ENCODE measurements at places on chromosomes 12 and 14.

DNA sequence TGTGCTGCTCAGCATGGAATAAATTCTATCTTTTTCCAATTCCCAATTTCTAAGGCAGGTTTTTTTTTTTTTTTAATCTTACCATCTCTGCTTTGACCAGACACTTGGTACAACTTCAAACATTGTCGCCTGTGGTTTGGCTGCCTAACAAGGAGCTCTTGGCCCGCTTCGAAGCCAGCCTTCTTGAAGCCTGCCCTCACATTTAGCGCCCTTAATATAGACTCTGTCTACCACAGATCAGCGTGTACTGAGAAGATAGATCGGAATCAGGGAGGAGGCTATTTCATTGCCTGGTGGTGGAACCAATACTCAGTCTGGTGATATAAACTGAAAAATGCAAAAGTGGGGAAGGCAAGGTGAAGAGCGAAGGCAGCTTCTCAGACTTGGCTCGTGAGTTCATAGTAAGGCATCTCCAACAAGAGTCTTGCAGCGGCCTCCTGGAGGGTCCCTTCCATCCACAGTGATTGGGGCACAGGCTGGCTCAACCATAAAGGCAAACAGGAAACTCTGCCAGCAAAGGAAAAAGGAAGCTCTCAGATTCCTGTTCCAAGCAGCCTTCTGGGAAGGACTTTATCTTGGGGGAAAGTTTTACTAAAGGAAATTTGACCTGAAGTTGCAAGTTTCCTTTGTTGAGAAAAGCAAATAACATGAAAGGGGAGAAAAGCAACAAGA, 103.2 kb upstream of the BCL2L14 start:
- DNase-seq = no peak

DNA sequence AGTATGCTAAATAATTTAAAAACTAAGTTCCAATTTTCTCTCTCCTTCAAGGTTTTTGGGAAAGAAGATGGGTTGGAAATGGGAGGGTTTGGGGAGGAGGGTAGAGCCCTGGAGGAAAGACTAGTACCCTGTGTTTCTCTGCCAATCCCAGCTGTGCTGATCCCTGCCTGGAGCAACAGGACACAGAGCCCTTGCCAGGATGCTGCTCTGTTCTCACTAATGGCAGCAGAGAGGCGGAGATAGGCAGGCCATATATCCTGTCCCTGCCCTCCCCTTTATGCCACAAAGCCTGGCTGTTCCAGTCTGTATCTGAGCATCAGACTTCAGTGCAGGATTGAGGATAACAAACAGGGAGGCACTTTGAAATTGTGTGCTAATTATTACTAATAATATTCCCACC, 99.0 kb downstream of the C12orf75 start:
- DNase-seq = no peak

DNA sequence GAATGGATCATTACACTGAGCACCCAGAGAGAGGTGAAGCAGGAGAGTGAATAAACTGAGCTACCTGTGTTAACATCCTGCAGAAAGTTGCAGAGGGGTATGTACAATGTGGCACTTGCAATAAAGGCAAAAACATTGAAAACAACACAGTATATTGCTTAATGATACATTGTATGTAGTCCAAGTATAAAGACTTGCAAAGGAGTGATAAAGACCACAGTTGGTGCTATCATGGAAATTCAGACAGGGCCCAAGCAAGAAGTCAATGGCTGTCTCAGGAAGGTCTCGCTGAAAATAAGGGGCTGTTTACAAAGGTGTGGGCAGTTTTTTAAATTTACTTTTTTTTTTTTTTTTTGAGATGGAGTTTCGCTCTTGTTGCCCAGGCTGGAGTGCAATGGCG, 10.0 kb downstream of the TMEM120B start:
- no peak for DNase-seq

GRCh38 chr12:112169161-112169872, 44.0 kb downstream of the TRAFD1 start:
- no peak for DNase-seq

GRCh38 chr14:94481468-94482131, 5.6 kb upstream of the SERPINA9 start:
- no peak for DNase-seq

- no peak for DNase-seq
These were observed 143.4 kb upstream of the ARHGAP5 start for GRCh38 chr14:31933716-31934115.

DNA sequence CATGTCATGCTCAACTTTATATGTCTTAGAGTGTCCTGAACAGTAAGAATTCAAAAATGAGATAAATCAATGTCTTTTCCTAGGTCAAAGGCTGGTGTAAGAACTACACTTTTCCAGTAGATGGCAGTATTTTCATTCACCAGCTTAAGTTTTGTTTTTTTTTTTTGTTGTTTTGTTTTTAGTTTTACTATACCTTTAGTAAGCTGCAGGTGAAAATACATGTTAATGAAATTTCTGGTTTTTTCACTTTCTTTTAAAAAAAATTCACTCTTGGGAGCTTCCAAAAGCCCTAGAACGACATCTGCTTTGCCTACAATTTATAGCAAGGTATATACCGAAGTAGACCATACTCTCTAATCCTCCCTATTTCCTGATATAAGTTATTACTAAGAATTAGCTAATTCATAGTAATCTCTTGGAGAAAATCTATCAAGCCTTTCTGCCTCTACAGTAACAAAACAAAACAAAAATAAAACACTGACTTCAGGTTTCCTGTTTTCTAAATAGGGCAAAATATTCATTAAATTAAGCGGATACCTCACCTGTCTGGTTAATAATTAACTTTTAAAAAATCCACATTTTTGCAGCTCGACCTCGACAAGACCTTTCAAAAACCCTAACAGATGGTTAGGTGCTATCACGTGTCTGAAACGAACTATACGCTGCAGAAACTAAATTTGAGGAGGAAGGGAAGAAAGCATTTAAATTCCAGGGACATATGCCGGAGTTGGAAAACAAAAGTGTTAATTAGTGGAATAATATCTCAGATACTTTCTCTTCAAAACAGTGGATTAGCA, 2.7 kb upstream of the SAMD4A start:
- no peak for DNase-seq

- DNase-seq = no peak
These were observed 42.0 kb downstream of the SH2B3 start for GRCh38 chr12:111447571-111448265.

- no peak for DNase-seq
These were observed 850 bp upstream of the ZNF385A start for GRCh38 chr12:54385251-54385914.

DNA sequence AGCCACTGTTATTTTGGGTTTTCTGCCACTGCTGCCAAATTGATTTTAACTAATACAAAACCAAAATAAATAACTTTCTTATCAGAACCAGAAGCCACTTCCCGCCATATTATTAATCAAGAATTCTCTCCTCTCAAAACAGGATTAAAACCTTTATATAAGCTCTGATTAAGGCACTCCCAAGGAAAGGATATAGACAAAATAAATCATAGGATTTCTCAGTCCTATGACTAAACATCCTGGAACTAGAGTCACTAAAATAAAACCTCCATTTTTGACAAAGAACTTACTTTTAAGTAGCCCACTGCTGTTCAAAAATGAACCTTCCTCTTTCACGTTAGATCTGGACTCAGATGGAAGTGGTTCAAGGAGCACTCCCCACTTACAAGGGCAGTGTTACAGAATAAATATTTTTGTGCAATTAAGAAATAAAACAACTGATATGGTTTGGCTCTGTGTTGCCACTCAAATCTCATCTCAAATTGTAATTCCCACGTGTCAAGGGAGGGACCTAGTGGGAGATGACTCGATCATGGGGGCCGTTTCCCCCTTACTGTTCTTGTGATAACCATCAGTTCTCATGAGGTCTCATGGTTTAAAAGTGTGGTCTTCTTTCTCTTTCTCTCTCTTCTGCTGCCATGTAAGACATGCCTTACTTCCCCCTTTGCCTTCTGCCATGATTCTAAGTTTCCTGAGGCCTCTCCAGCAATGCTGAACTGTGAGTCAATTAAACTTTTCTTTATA, 26.4 kb downstream of the GXYLT1 start:
- DNase-seq = no peak

- no peak for DNase-seq
These were observed 53.8 kb upstream of the GSC start for GRCh38 chr14:94823556-94824341.

DNA sequence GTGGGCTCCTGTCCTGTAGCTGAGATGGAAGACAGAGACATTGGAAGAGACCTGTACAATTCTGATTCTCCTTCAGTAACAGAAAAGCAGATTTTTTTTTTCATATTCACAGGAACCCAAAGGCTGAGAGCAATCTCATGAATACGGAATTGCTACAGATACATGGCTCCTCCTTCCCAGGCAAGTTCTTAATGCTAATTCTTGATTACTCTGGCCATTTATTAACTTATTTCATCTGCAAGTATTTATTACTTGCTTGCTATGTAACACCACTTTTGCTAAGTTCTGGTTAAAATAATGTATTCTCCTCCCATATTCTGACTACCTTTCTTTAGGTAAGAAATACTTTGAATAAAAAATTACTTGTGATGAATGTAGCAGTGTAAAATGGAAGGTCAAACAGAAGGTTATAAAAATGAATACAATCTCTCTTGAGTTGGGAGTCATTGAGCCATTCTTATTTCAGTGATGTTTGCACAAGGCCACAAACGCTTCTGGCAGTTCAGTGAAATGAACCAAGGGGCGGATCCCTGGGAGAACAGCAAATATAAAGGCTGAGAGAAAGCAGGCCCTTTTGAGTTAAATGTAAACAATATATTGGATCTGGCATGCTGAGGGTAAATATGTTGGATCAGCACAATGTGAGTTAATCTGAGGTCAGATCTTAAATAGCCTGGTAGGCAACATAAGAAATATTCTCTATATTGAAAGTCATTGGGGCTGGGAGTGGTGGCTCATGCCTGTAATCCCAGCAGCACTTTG, 37.6 kb downstream of the MUCL1 start:
- DNase-seq = no peak

DNA sequence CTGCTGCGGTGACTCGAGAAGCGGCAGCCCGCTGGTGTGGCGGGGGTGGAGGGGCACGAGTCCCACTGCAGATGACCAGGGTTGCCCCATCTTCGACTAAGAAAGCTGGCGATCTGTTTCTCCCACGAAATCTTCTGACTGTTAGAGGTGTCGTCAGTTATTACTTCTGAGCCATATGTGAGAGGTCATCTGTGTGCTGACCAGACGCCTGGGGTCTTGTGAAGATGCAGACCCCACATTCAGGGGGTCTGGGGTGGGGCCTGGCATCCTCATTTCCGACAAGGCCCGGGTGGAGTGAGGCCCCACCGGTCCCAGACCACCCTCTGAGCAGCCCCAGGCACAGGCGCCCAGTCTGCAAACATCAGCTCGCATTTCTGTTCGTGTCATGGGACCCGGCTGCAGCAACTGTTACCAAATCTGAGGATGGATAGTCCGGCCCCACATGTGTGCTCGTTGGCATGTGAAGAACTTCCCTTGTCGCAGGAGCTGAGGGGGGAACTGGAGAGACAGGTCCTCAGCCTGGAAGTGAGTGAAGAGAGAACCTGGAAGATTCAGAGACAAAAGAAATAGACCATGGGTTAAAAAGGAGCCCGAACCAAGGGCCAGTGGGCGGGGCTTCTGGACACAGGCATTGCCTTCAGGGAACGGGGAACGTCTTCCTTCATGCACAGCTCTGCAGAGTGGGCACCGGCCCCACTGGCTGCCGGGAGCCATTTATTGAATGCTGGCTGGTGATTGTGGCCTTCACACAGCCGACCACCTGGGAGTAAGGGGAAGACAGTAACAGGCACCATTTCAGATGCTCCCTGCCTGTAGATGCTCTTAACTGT, 135.2 kb downstream of the ADGRD1 start:
- DNase-seq = peak; percentile 20

DNA sequence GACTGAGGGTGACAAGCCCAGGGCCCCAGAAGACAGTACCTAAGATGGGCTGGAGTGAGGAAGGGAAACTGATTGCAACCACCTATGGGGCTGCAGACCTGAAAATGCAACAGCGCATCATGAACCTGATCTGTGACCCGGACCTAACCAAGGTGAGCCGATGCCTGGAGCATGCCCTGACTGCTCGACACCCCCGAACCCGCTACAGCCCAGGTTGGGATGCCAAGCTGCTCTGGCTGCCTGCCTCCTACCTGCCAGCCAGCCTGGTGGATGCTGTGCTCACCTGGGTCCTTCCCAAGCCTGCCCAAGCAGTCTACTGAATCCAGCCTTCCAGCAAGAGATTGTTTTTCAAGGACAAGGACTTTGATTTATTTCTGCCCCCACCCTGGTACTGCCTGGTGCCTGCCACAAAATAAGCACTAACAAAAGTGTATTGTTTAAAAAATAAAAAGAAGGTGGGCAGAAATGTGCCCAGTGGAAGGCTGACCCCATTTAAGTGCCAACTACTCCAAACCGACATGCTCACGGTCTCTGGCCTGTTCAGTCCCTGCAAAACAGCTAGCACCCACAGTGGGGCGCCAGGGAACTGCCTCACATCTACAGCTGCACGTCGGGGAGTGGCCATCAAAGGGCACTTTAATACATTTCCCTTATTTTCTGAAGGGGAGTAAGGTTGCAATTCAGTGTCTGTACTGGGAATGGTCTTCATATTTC, 4.2 kb downstream of the RDH5 start:
- DNase-seq = peak; percentile 78

GRCh38 chr14:81485372-81485771, 48.3 kb downstream of the SEL1L start:
- no peak for DNase-seq

DNA sequence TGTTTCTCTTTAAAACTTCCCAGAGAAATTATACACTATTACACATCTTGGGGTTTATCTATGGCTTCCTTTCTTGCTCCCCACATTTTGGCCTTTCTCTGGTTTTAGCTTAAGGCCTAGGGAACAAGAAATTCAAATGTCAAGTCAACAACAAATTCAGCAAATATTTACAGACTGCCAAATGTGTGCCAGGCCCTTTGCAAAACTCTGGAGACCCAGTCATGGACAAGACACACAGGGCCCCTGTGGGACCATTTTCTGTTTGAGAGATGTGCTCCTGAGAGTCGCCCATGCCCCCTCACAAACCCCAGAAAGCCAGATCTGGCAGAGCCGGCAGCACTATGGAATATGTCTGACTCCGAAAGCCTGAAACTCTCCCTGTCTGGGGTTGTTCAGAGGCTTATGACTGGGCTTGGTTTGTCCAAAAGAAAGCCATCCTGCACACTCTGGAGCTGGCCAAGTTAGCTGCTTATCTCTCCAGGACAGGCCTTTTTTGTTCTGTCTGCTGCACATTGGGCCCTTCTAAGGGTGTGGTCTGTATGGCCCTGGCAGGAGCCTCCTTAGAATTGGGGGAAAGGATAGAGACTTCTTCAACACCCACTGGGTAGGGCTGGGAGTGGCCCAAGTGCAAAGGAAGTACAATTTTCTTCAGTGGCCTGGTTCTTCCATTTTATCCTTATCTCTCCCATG, 1.1 kb upstream of the KRT3 start:
- no peak for DNase-seq

DNA sequence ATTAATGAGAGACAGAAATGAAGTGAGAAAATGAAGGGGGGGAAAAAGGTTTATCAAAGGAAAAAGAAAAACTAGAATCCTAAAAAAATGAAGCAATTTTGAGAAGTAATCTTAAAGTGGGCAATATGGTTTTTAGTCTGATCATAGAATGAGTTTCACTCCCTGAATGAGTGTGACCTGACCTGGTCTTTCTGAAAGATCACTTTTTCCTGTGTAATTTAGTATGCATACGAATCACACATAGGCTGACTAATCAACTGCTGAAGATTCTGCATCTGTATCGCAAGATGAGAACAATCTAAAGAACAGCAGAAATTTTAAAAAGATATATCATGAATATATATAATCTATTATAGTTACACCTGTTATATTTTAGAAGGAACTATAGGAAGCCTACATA, 11.3 kb downstream of the GNPTAB start:
- DNase-seq = no peak

All from D341Med (cell line).